ENCODE measurements at places on chromosomes 2 and 18. TPM values are rescaled to one million over a fixed set of nuclear protein-coding genes. Genes with fewer than 3 reads are reported as not detected.

The MROH2A gene
- not detected for total RNA-seq

The VWA3B gene
- 0.09 TPM for total RNA-seq

The RUFY4 gene
- not detected for total RNA-seq

The TRPM8 gene
- not detected for total RNA-seq

The LDLRAD4 gene
- total RNA-seq: 4.1 TPM

All from smooth muscle cell of the umbilical artery (primary cell).